Activated effector memory CD4-positive, alpha-beta T cell treated with anti-CD3 and anti-CD28 coated beads, Interleukin-2, amount 50 U/mL, for 16 hours (primary cell): ENCODE measurements at places on chromosomes 7 and 10.
A peak's percentile ranks its signal among the peaks of the same experiment; 100 is the strongest.

DNA sequence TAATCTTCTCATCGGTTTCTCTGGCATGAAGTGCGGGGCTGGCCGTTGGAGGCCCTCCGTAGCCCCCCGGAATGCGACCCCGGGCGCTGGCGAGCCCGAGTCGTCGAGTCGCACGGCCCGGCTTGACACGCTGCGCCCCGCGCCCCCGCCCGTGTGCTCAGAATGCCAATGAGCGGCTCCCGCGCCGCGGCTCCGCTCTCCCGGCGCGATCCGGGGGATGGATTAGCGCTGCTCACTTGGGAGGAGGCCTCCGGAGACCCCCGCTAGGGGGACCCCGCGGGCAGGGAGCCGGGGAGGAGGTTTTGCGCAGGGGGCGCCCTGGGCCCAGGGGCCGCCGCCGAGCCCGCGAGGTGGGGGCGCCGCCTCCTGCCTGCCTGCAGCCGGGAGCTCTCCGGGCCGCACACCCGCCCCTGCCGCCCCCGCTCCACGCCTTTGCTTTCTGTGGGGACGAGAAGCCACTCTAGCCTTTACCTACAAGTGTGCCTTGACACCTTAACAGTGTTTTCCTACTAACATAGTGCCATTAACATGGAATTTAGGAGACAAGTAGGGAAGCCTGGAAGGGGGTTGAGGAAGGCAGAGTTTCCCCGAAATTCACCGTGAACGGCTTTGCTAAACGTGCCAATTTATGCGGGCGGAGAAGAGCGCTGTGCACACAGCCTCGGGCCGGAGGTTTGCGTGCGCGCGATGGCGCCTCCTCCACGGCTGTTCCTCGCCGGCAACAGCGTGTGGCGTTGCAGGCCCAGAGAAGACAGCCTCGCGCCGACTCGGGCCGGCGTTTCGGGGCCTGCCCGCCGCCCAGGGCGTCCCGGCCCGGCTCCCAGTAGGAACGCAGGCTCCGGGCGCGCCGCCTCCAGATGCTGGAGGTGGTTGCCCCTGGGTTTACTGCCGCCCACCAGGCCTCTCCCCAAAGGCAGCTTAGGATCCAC lies 7.1 kb downstream of the SHH start:
- DNase-seq = peak; percentile 79

GRCh38 chr10:5890452-5890915 lies 441 bp downstream of the FBH1 start:
- peak; percentile 73 for DNase-seq

- DNase-seq = no peak
These were observed 42.8 kb upstream of the SLC13A1 start for GRCh38 chr7:123242467-123243092.

DNA sequence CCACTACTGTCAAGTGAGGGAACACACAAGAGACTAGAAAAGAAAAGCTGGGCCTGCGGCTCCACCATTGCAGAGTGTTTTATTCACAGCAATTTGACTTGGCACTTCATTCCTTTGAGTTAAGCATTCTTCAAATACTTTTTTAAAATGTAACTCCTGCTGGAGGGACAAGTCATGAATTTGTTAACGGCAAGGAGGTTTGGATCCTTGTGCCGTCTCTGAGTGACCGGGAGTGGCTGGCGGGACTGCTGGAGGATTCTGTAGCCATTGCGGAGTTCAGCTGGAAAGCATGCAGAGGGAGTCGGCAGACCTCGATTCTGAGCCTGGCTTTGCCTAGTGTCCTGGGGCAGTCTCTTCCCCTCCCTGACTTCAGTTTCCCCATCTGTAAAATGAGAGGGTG lies 9.8 kb downstream of the HSPA12A start:
- no peak for DNase-seq

- DNase-seq = peak; percentile 78
These were observed 932 bp downstream of the ESYT2 start for GRCh38 chr7:158828133-158829020.

DNA sequence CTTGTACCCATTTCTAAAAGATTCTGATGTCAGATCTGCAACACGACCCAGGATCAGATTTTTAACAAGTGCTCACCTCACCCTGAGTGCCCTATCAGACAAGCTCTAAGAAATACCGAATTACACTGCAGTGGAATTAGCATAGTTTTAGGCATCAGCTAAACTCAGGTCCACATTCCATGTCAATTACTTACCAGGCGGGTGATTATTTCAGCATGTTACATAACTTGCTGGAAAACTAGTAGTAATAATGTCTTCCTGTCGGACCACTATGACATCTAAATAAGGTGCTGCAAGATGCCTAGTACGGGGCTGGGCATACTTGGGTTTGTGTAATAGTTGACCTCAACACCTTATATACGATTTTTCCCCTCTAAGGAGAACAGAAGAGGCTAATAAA lies 21.0 kb downstream of the TRIL start:
- no peak for DNase-seq

- no peak for DNase-seq
These were observed 83.7 kb upstream of the DUSP5 start for GRCh38 chr10:110413903-110414547.

GRCh38 chr10:13074563-13075451 lies 25.2 kb upstream of the OPTN start:
- peak; percentile 81 for DNase-seq

GRCh38 chr10:126171555-126171954 lies 216.7 kb downstream of the ADAM12 start:
- no peak for DNase-seq

GRCh38 chr7:152511736-152512135 lies 75.9 kb upstream of the KMT2C start:
- DNase-seq = no peak

DNA sequence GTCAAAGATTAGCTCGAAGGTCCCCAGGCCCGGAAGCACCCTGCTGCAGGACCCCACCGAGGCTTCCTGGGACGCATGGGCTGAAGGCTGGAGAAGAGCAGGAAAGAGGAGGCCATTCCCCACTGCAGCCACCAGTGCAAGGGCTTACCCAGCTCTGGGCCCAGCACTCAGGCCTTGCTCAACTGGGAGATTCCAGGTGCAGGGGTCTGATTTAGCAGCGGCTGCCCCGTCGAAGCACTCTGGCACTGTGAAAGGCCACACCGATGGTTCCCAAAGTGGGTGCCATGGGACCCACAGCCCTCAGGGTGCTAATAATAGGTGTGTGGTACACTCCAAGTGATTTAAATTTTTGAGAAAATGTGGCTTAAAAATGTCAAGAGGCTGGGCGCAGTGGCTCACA lies 130.9 kb downstream of the OAT start:
- DNase-seq = peak; percentile 38

DNA sequence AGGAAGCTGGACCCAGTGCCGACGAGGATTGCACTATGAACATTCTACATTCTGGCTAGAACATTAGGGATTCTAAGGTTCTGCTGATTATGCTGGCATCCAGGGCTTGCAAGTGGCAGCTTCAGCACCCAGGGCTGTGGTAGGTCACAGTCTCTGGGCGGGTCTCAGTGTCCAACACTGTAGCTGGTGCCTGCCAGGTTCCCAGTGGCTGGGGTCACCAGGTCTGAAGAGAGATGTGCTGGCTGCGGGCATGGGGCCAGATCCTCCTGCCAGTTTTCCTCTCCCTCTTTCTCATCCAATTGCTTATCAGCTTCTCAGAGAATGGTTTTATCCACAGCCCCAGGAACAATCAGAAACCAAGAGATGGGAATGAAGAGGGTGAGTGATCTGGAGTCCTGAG lies at the start of gene PTTG1IP2:
TSS of gene PTTG1IP2 (plus strand) at position 86 of the 400 bp plus-strand sequence. CDS start at position 234, 148 bp downstream.
- DNase-seq = no peak

DNA sequence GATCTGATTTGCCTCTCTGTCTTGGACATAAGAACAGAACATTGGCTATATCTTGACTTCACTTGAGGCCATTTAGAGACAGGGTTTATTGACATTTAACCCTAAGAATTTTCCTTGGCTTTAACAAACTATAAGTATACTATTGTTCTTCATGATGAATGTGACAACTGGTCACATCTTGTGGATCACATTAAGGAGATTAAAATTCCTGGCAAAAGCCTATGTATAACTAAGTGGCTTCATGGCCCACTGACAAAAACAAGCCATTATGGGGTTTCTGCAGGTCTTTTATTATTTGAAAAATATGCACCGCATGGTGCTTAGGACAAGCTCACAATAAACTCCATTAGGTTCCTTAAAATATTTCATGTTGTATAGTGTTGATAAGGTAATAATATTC lies 54.8 kb downstream of the THNSL1 start:
- no peak for DNase-seq

DNA sequence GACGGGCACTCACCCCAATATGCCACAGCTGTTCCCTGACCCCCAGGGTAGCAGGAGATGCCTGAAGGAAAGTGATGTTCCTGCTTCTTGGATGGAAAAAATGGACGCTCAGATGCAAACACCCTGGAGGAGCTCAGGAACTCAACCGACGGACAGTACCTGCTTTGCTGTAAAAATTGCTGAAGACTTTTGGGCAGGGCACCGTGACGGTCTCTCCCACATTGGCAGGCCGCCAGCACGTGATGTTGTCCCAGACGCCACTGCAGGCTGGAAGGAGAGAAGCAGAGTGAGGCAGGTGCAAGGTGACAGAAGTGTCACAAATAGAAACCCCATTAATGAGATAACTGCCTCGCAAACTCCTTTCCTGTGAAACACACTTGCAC lies 35.0 kb downstream of the VIPR2 start:
- peak; percentile 31 for DNase-seq

DNA sequence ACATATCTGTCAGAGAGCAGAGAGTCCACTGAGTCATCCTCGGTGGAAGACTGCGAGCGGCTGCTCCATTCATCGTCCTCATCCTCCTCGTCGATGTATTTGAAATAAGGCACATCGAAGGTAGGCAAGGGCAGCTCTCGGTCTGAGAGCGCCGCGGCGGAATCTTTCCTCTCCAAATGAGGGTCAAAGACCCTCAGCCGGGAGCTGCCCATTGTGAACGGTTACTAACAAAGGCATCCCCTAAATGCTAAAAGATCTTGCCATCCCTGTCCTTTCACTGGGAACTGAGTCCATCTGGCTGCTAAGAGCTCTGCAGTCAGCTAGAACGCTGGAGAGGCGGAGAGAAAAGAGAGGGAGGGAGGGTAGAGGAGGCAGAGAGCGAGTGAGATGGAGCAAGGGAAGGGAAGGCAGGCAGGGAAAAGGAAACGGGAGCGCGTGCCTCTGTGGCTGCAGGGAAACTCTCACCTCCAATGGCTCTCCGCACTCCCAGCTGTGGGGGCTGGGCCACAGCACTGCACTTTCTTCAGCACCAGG lies 163.4 kb downstream of the RAPGEF5 start:
- DNase-seq = no peak

- DNase-seq = no peak
These were observed 172.7 kb downstream of the NEURL1 start for GRCh38 chr10:103666087-103666761.

DNA sequence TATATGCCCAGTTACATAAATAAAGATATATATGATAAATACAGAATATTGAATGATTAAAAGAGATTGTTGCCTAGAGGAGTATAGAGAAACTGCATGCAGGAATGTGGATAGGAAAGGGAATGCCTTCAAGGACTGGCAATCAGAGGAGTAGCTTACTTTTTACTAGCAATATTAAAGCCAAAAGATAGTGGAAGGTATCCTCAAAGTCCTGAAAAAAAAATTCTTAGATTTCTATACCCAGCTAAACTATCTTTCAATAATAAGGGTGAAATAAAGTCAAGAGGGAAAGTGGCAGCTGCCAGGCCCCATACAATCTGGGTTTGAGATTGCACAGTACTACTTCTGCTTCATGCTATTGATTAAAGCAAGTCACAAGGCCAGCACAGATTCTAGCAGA lies 733.2 kb downstream of the GATA3 start:
- DNase-seq = no peak

DNA sequence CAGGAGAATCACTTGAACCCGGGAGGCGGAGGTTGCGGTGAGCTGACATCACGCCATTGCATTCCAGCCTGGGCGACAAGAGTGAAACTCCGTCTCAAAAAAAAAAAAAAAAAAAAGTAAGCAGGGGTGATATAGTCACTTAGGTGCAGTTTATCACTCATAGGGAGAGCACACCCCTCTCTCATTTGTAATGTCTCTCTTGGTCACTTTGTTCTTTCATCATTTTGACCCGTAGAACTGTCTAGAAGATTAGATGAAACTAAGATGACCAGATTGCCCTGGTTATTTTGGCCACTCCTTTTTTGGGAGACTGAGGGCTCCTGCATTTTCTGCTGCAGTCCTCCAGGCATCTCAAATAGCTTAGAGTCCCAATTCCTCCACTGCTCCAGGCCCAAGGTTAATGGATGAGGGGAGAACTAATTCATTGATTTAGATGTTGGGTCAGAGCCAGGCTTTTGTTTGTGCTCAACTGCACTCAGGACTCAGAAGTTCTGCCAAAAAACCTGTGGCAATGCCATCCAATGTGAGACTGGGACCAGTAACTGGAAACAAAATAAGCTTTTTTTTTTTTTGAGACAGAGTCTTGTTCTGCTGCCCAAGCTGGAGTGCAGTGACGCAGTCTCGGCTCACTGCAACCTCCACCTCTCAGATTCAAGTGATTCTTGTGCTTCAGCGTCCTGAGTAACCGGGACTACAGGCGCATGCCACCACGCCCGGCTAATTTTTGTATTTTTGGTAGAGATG lies 50.0 kb upstream of the CAMK1D start:
- no peak for DNase-seq
